ENCODE measurements at places on chromosomes 12 and 14. TPM values are rescaled to one million over a fixed set of nuclear protein-coding genes. Genes with fewer than 3 reads are reported as not detected.
A peak's percentile ranks its signal among the peaks of the same experiment; 100 is the strongest.

OR10AD1 gene
- total RNA-seq: not detected

KRT83 gene
- 0.43 TPM for total RNA-seq

GARIN6 gene
- not detected for total RNA-seq

TMEM253 gene
- total RNA-seq: 0.35 TPM

MYH7 gene
- total RNA-seq: not detected

TNFRSF1A gene
- 144 TPM for total RNA-seq

RND1 gene
- total RNA-seq: 4.0 TPM

FOXG1 gene
- not detected for total RNA-seq

KRT7 gene
- total RNA-seq: 3,783 TPM

INHBC gene
- not detected for total RNA-seq

- no peak for DNase-seq
- H3K4me3 ChIP-seq: no peak overlapping the region
- H3K4me1 ChIP-seq: no peaks in the 10 kb centered on the region
- H3K27me3 ChIP-seq: peaks cover 97% of the 10 kb centered on the region
- H3K27ac ChIP-seq: no peak overlapping the region
Measured at GRCh38 chr12:111175396-111176094, 193.3 kb downstream of the PHETA1 start.

DNA sequence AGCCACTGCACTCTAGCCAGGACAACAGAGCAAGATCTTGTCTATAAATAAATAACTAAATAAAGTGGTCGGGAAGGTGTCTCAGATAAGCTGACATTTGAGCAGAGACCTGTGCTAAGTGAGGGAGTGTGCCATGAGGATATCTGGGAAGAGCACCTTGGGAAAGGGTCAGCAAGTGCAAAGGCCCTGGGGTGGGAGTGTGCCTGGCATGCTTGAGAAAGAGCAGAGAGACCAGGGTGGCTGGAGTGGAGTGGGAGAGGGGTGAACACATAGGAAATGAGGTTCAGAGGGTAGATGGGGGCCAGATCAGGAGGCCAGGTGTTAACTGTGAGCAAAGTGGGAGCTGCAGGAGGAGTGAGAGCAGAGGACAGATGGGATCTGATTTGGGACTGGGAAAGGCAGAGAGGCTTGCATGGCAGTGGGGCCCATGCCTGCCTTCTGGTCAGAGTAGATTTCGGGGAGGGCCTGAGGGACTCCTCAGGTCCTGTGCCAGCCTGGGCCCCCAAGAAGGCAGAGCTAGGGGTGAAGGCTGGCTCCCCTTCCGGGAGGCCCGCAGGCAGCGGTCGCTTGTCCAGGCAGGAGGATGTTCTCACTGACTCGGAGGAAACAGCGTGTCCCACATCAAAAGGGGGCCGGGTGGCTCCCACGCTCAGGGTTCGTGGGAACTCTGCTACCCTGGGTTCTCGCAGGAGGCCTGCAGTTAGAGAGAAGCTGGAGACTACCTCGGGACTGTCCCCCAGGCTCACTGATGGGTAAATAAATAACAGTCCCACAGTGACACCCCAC is 32.6 kb downstream of the DTX1 start:
- no peak for DNase-seq
- H3K27ac ChIP-seq: no peak overlapping the region
- H3K36me3 ChIP-seq: no peaks in the 10 kb centered on the region

- H3K4me1 ChIP-seq: no peaks in the 10 kb centered on the region
- no peak overlapping the region for H3K27ac ChIP-seq
- H3K36me3 ChIP-seq: no peaks in the 10 kb centered on the region
- no peak overlapping the region for H3K4me3 ChIP-seq
Measured at GRCh38 chr14:21347201-21347600, 36.6 kb downstream of the SUPT16H start.

DNA sequence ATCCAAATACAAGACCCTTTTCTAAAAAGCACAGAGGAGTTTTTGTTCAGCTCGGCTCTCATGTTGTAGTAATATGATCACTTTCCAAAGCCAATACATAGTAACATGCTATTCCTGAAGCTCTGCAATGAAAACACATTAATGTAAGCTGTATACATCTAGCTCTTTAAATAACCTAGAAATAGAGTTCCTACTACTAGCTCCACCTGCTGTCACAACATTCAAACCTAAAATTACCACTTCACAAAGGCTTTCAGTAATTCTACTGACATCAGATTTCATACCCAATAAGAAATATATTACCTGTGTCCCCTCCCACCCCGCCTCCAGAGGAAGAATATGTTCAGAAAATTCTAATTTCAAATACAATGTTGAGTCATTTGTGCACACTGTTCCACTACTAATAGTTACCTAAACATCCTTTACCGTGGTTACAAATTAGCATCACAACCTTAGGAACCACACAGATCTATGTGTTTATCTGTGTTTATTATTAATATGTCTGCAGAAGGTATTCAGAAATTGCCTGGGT is 17.8 kb downstream of the EFCAB11 start:
- no peaks in the 10 kb centered on the region for H3K36me3 ChIP-seq
- H3K4me3 ChIP-seq: no peak overlapping the region
- H3K27ac ChIP-seq: no peak overlapping the region
- no peaks in the 10 kb centered on the region for H3K4me1 ChIP-seq

DNA sequence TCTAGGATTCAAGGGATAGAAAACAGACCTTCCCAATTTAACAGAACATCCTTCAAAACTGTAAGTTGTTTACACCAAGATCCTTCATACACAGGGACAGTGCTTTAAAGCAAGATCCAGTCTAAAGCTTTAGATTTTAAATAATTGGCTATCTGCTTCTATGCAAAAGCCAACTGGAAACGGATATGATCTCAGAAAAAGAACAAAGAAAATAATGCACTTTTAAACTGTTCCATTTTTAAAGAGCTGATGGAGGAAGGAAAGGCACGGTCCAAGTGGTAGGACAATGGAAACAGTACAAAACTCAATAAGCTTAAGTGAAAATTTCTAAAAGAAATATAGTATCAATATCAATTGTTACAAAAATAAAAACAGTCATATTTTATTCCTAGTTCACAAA is 27.7 kb downstream of the LRP6 start:
- H3K4me3 ChIP-seq: no peak overlapping the region
- H3K36me3 ChIP-seq: no peaks in the 10 kb centered on the region
- no peaks in the 10 kb centered on the region for H3K27me3 ChIP-seq
- H3K27ac ChIP-seq: no peak overlapping the region
- no peak for DNase-seq

GRCh38 chr12:1947081-1947480 is 28.6 kb upstream of the CACNA2D4 start:
- no peaks in the 10 kb centered on the region for H3K27me3 ChIP-seq
- no peaks in the 10 kb centered on the region for H3K4me1 ChIP-seq
- H3K4me3 ChIP-seq: no peak overlapping the region
- H3K36me3 ChIP-seq: no peaks in the 10 kb centered on the region

- H3K27me3 ChIP-seq: no peaks in the 10 kb centered on the region
- H3K36me3 ChIP-seq: no peaks in the 10 kb centered on the region
- H3K4me3 ChIP-seq: peak overlapping the region; percentile 92
- no peak overlapping the region for H3K27ac ChIP-seq
Measured at GRCh38 chr14:90384543-90384911, 12.3 kb upstream of the CALM1 start.

GRCh38 chr12:126534495-126534894 is 1469.3 kb downstream of the AACS start:
- H3K27me3 ChIP-seq: no peaks in the 10 kb centered on the region
- H3K27ac ChIP-seq: no peak overlapping the region
- DNase-seq: no peak
- H3K36me3 ChIP-seq: no peaks in the 10 kb centered on the region

GRCh38 chr12:122282061-122282460 is 15.8 kb upstream of the VPS33A start:
- no peak overlapping the region for H3K27ac ChIP-seq
- DNase-seq: no peak
- no peaks in the 10 kb centered on the region for H3K36me3 ChIP-seq
- H3K27me3 ChIP-seq: no peaks in the 10 kb centered on the region
- H3K4me1 ChIP-seq: no peaks in the 10 kb centered on the region

- H3K4me3 ChIP-seq: no peak overlapping the region
- H3K27ac ChIP-seq: no peak overlapping the region
- no peaks in the 10 kb centered on the region for H3K36me3 ChIP-seq
- no peaks in the 10 kb centered on the region for H3K4me1 ChIP-seq
- no peak for DNase-seq
Measured at GRCh38 chr12:113368331-113368730, 9.9 kb downstream of the PLBD2 start.

GRCh38 chr12:114710151-114710550 is 26.2 kb upstream of the TBX3 start:
- no peak overlapping the region for H3K27ac ChIP-seq
- no peak overlapping the region for H3K4me3 ChIP-seq
- DNase-seq: no peak
- peaks cover 27% of the 10 kb centered on the region for H3K27me3 ChIP-seq

DNA sequence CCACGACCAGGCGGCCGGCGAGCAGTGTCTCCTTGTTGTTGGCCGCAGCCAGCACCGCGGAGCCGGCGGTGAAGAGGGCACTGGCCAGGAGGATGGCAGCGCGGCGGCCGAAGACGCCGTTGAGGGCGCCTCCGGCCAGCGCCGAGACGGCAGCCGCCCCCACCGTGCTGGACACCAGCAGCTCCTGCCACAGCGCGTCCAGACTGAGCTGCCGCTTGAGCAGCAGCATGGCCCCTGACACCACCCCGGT is 691 bp downstream of the SLC2A13 start:
- no peaks in the 10 kb centered on the region for H3K27me3 ChIP-seq
- no peaks in the 10 kb centered on the region for H3K36me3 ChIP-seq
- DNase-seq: no peak
- peak overlapping the region; percentile 84 for H3K4me3 ChIP-seq
- no peak overlapping the region for H3K27ac ChIP-seq

GRCh38 chr12:68675101-68675842 is 11.5 kb upstream of the NUP107 start:
- no peak for DNase-seq
- H3K36me3 ChIP-seq: no peaks in the 10 kb centered on the region
- peaks cover 14% of the 10 kb centered on the region for H3K4me1 ChIP-seq
- H3K27me3 ChIP-seq: no peaks in the 10 kb centered on the region

- H3K4me3 ChIP-seq: no peak overlapping the region
- no peak overlapping the region for H3K27ac ChIP-seq
- no peak for DNase-seq
- H3K27me3 ChIP-seq: no peaks in the 10 kb centered on the region
- peaks cover 11% of the 10 kb centered on the region for H3K4me1 ChIP-seq
Measured at GRCh38 chr12:123531091-123531490, 2.4 kb downstream of the RILPL1 start.

GRCh38 chr12:45644541-45644940 is 85.0 kb upstream of the ARID2 start:
- no peak overlapping the region for H3K27ac ChIP-seq
- no peaks in the 10 kb centered on the region for H3K4me1 ChIP-seq
- H3K4me3 ChIP-seq: no peak overlapping the region
- no peak for DNase-seq
- H3K36me3 ChIP-seq: no peaks in the 10 kb centered on the region

- H3K36me3 ChIP-seq: no peaks in the 10 kb centered on the region
- no peaks in the 10 kb centered on the region for H3K27me3 ChIP-seq
- H3K4me3 ChIP-seq: no peak overlapping the region
- H3K4me1 ChIP-seq: no peaks in the 10 kb centered on the region
- H3K27ac ChIP-seq: no peak overlapping the region
Measured at GRCh38 chr14:30861200-30861599, 13.2 kb upstream of the COCH start.

- DNase-seq: no peak
- no peaks in the 10 kb centered on the region for H3K27me3 ChIP-seq
- peaks cover 43% of the 10 kb centered on the region for H3K4me1 ChIP-seq
- peak overlapping the region; percentile 45 for H3K27ac ChIP-seq
Measured at GRCh38 chr12:50637870-50638481, 125.9 kb upstream of the ATF1 start.

- H3K27me3 ChIP-seq: peaks cover 33% of the 10 kb centered on the region
- no peak for DNase-seq
- H3K4me3 ChIP-seq: no peak overlapping the region
Measured at GRCh38 chr12:129873111-129873832, 30.6 kb downstream of the TMEM132D start.

DNA sequence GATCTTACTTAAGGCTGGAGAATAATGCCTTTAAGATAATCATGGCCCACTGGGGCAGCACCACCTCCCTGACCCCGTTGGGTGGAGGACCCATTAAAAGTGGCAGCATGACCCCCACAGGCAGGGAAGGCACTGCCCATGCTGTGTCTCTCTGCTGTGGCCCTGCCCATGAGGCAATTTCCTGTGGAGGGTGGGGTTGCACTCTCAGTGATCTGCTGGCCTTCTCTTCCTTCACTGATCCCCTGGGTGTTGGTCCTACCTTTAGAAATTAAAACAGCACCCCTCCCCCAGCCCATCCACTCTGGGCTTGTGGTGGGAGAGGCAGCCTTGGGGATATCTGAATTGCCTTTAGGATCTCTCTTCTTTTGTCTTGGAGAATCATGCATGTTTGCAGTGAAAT is 17.3 kb downstream of the KLRK1 start:
- H3K4me1 ChIP-seq: no peaks in the 10 kb centered on the region
- DNase-seq: no peak

Data from PC-9 (cell line).